ENCODE measurements at places on chromosomes 7 and 10. TPM values are rescaled to one million over a fixed set of nuclear protein-coding genes. Genes with fewer than 3 reads are reported as not detected.

The TMEM184A gene
- total RNA-seq, result 0.74 TPM

The CISD1 gene
- total RNA-seq, result 71.7 TPM

The GARS1 gene
- total RNA-seq, result 216 TPM

The PNLIPRP2 gene
- not detected for total RNA-seq

The SYCE1 gene
- not detected for total RNA-seq

The LRIT2 gene
- total RNA-seq, result not detected

GRCh38 chr7:2936301-2936700 is 92.2 kb upstream of the GNA12 start:
- DNase-seq, result peak; percentile 8

DNA sequence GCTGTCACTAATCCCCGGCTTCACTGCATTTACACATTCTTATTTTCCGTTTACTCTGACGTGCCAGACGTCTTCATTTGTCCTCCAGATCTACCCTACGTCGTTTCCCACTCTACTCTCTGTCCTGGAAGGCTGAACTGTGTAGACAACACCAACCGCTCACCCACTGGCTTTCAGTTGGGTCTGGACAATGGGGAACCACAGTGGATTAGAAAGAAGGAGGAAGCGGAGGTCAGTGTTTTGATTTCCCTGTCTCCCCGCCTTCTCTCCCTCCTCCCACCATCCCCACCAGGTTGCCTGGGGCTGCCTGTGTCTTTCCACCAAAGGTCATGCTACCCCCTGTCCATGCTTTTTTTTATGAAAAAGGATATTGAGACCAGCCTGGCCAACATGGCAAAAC is 14.0 kb upstream of the CTBP2 start:
- DNase-seq, result no peak

GRCh38 chr10:119090968-119091367 is 10.4 kb upstream of the EIF3A start:
- DNase-seq, result no peak

- peak; percentile 41 for DNase-seq
Measured at GRCh38 chr7:778968-779451, 51.9 kb upstream of the PRKAR1B start.

- DNase-seq, result peak; percentile 63
Measured at GRCh38 chr7:47453093-47454061, 128.5 kb downstream of the TNS3 start.

- DNase-seq, result no peak
Measured at GRCh38 chr7:6359734-6360133, 87.3 kb upstream of the CYTH3 start.

DNA sequence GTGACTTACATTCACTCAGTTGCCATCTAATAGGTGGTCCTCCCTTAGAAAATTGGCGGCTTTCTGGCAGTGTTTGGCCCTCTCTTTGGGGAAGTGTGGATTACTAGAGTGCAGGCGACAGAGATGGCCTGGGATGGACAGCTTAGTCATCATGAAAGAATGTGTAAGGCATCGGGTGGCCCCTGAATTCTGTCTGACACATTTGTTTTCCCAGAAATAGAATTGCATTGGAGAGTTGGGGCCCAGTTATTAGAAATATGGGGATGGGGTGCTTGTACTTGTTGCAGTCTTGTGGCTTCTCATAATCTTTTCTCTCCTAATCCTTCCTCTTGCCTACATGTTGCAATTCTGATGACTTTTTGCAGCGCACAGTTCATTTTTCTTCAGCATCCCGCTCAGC is 13.8 kb downstream of the TCF7L2 start:
- no peak for DNase-seq

GRCh38 chr10:43943119-43943817 is 294.6 kb upstream of the ZNF32 start:
- DNase-seq, result no peak

- DNase-seq, result no peak
Measured at GRCh38 chr7:99219985-99220384, 12.1 kb upstream of the KPNA7 start.

DNA sequence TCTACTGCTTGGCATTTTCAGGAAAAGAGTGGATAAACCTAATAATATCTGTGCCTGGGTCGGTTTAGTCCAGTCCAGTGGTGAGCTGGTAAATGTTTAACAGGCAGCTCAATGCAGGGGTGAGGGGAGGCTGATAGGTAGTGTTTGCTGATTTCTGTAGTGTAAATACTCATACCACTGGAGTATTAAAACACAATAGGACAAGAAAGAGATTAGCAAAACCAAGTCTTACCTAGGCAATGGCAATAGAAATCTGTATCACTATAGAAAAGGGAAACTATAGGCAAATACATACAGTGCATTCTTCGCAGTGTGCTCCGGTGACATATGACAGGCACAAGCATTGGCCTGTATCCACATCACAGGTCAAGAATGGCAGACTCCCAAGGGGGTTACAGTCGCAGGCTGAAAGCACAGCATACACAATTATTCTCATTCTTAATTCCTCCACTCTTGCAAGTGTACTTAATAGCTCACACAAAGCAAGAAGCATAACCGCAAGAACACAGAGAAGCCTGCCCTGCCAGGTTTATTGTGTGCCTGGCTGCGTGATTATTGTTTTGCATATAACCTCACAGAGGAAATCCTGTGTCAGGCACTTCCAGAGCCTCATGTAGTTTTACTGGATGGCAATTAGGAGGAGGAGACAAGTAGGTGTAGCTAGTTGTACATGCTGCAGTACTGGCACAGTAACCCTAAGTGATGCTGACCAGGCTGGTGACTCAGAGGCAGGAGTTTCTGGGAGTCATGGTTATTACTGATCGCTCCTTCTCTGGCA is 35.0 kb downstream of the LAMB4 start:
- no peak for DNase-seq
